ENCODE measurements at places on chromosomes 13 and 19.
A peak's percentile ranks its signal among the peaks of the same experiment; 100 is the strongest.

GRCh38 chr13:44243198-44243857, 130.3 kb upstream of the SERP2 start:
- no peak for DNase-seq

DNA sequence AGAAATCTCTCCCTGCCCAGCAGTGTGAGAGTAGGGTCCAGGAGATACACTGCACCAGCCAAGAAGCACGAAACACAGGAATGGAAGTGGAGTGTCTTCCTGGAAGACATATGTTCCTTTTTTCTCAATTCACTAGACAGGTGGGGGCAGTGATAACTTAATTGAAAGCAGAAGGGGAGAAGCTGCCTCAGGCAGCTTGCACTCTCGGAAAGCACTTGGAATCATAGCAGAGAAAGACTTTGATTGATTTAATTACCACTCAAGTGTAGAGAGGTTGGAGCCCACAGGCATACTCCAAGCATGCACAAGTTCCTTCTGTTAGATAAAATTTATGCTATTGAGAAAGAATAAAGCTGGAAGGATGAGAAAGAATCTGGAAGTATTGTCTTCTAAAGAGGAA, 249.4 kb downstream of the SLITRK6 start:
- no peak for DNase-seq

- DNase-seq = peak; percentile 67
Observed at GRCh38 chr19:45049073-45049736, 10.4 kb downstream of the CLASRP start.

DNA sequence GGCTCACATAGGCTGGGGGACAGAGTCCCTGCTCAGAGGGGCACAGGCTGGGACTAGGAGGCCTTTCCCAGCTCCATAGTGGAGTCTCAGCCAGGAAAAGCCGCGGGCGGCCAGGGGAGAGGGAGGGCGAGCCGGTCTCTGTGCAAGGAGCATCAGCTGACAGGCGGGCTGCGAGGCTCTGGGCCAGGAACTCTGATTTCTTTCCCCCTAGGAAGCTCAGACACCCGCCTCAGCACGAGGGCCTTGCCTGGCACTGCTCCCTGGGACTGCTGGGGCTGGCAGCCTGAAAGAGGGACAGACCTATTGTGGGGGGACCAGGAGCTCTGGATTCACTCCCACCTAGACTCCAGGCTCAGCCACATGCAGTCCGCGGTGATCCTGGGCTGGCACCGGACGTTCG, 2.2 kb upstream of the PLK5 start:
- no peak for DNase-seq

DNA sequence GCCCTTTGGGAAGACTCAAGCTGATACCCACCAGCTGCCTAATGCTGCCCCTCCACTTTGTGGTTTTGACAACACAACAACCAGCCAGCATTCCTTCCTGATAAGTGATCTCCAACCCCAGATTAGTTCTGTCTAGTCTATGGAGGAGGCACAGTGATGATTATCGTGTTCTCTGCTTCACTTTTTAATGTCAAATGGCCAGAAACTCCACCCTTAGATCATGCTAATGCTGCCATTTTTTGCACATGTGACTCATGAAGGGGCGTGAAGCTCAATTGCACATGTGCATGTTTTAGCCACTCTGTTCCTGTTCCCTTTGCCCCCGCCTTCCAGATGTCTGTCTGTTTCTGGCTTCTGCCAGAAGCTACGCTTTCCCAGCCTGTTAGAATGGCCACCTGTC, 199.8 kb downstream of the COG6 start:
- no peak for DNase-seq

GRCh38 chr13:74218291-74218690, 84.1 kb upstream of the KLF12 start:
- DNase-seq = no peak

GRCh38 chr19:54029930-54030490, 33.7 kb downstream of the VSTM1 start:
- no peak for DNase-seq

DNA sequence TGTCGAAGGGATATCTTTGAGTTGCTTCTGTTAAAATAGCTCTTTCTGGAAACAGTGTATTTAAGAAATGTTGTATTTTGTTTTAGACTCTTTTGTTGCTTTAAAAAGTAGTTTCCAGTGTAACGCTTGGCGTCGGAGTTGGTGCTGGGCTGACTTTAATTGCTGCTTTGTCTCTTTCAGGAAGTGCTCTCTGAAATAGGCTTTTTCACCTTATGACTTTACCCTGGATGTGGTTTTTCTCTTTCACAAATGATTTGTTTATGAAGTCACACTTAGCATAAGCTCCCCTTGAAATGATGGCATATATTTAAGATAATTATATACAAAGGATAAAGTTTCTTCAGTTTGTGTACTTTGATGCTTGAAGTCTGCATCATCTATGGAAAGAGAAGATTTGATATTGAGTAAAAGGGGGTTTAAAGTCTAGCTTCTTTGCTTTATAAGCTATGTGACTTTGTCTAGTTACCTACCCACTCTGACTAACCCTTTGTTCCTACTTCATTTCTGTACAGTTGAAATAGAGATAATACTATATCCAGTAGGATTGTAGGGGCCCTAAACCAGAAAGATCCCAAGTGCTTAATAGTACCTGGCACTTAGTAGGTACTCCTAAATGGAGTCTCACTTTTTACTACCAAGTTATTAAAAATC, at the start of gene GPR18:
GPR18 (minus strand) TSS at position 170 of the 651 bp plus-strand sequence. CDS start 2,507 bp downstream, outside the sequence.
- DNase-seq = no peak
